ENCODE measurements at places on chromosomes 2 and 18.

GRCh38 chr2:233476063-233476410 is 90.5 kb downstream of the USP40 start:
- DNase-seq: no peak

DNA sequence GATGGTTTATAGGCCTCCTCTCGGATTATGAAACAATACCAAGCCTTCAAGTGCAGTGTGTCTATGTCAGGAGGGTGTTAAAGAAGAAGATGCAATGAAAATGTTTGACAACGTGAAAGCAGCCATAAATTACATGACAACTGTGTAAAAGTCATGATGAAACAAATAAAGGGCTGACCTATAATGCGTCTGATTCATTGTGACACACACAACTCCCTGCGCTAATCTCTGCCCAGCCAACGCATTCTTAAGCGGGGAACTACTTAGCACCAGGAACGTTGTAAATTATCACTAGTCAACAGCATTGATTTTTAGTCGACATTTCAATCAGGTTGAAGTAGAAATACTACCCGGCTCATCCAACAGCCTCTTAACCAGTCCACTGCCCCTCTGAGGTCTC is 26.8 kb downstream of the BCL11A start:
- DNase-seq: no peak

DNA sequence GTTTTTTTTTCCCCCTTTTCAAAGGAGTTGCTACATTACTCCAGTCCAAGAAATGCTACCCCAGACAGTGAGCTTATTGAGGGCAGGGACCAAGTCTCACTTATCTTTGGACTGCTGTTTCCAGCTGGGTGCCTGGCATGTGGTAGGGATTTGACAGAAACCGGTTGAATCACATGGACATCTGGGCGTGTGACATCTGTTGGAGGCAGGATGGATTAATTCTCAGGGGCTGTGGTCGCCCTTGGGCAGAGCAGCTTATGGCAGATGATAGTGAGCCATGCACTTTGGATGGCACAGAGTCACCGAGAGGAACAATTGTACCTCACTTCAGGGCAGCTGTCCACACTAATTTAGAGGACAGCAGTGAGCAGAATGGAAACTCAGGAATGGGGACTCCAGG is 254.6 kb upstream of the ID2 start:
- DNase-seq: no peak

GRCh38 chr18:56913941-56914340 is 232.9 kb upstream of the BOD1L2 start:
- no peak for DNase-seq

DNA sequence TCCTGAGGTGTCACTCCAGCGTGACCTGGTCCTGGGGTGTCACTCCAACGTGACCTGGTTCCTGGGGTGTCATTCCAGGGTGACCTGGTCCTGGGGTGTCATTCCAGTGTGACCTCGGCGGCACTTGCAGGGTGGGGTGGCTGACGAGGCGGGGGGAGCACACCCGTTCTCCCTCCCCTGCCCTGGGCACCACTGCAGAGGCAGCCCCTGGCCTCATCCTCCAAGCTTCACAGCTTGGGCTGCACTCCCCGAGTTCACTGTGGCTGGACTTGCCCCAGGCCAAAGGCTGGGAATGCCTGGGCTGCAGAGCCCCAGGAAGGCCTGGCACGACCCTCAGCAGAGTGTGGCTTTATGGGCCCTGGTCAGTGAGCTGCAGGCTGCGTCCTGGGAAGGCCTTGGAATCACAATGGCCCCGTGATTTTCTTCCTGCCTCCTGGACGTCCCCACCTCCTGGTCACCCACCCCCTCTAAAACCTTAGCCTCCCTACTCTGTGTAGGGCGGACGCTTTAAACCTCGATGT is 88.3 kb downstream of the NFATC1 start:
- DNase-seq: no peak

GRCh38 chr2:9406529-9407362 is 16.6 kb downstream of the ITGB1BP1 start:
- DNase-seq: no peak

- DNase-seq: no peak
These were observed 17.3 kb downstream of the PAX3 start for GRCh38 chr2:222281506-222281905.

- no peak for DNase-seq
These were observed 42.0 kb downstream of the PKP4 start for GRCh38 chr2:158498749-158499136.

GRCh38 chr2:57892920-57893319 is 153.7 kb upstream of the VRK2 start:
- DNase-seq: no peak

DNA sequence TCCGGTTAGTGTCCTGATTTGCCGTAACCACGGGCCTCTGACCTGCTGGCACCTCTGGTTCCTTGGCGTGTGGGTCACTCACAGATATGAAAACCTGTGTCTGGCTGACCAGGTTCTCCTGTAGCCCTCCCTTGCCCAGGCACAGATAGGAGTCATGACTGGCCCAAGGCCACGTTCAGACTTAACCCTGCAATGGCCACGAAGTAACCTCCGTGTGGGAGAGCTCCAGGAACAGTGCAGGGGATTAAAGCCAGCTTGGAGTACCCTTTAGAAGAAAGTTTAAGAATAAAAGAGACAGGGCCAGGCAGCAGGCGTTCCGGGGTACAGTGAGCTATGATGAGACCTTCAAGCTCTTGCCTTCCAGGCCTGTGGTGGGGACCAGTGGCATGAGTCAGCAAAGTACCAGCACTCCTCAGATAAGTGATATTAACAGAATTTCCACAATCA is 25.5 kb downstream of the CENPO start:
- DNase-seq: no peak

- DNase-seq: no peak
These were observed 130.1 kb upstream of the PIEZO2 start for GRCh38 chr18:11279461-11279860.

GRCh38 chr2:19098467-19099160 is 259.8 kb downstream of the OSR1 start:
- DNase-seq: no peak

GRCh38 chr2:171260471-171261424 is 100.1 kb upstream of the TLK1 start:
- no peak for DNase-seq
